ENCODE measurements at places on chromosomes 11 and 22.

DNA sequence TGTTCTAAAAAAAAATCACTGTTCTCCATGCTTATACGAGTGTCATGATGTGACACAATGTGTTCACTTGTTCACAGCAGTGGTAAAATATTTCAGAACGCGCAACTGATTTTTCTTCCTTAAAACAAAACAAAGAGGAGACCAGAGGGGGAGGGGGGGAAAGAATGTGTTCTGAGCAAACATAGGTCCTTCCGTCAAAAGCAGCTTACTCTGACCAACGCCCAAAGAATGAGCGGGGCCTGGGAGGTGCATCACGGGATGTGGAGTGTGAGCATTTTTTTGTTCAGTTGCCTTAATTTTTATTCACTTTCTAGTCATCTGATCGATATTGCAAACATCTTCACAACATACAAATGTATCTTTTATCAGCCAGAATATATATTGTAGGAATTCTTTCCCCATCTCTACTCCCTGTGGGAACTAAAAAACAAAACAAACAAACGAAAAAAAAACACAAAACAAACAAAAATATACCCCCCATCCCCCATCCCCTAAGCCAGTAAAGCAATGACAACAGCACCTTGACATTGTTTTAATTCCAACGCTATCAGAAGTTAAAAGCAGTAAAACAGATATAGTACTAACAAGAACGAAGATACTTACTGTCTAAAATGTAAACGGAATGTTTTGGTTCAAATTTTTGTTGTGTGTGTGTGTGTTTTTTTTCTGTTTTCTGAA lies 43.3 kb downstream of the BDNF start:
- DNase-seq = no peak

GRCh38 chr11:14029971-14030920 lies 67.7 kb downstream of the SPON1 start:
- no peak for DNase-seq

- DNase-seq = no peak
These were observed 248.6 kb downstream of the AASDHPPT start for GRCh38 chr11:106326087-106326486.

DNA sequence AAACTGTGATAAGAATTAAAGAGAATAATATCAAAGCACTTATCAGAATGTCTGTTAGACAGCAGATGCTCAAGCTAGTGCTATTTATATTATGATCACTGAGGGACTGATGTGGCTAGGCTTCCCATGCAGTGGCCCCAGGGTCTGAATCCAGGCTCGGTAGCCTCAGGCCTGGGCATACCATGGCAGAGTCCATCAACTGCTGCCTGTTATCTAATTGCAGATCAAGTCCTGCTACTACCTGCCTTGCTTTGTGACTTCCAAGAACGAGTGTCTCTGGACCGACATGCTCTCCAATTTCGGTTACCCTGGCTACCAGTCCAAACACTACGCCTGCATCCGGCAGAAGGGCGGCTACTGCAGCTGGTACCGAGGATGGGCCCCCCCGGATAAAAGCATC lies 57.5 kb downstream of the TIMP3 start:
- no peak for DNase-seq

DNA sequence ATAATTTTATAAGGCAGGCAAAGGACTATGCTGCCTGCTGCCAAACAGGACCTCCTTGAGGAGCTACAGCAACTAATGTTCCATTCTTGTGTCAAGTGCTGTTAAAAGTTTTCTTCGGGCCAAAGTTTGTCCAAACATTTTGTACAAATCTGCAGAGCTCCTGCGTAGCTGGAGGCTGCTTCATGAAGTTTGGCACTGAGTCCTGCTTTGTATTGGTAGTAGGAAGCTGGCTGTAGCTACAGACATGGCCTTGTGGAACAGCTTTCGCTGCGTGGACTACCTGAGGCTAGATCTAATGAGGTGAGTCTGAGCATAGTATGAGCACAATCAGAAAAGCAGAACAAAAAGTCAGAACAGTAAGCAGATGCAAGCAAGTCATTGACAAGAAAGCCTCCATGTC lies 528.1 kb downstream of the DLG2 start:
- no peak for DNase-seq

DNA sequence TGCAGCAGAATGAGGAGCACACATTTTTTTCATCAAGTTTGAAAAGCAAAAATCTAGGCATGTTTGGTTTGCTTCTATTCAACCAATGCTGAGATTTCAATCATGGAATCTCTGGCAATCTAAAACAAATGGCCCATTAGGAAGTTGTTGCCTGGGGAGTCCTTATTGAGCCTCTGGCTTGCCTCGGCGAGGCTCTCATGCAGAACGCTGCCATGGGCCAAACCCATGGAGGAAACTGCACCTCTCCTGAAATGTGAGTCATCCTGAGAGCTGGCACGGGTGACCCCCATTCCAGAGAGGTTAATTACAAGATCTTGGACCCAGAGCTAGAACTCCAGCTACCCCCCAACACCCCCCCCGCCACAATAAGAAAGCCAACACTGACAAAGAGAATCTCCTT lies 80.7 kb downstream of the MN1 start:
- no peak for DNase-seq

DNA sequence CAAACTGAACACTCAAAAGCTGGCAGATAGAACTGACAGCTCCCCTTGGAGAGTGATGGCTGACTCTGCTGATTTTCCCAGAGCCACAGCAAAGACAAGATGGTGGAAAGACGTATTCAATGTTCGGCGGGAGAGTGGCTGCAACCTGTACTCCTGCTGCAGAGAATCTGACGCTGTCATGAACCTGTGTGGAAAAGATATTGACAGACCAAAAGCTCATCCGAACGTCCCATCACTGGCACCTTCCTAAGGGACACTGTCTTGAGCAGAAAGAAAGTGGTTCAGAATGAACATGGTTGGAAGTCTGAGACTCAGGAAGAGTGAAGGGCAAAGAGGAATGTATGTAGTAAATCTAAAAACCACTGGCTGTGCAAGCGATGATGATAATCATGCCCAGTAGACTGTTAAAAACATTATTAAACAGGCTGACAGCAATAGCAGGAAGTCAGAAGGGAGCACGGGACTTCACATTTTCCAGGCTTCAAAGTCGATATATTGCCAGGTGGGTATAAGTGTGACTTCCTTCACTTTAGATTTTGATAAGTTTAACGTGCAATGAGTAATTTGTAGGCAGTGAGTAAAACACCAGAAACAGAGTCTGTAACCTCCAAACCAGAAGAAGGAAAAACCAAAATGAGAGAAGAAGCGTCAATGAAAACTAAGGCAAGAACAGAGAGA lies 6.2 kb upstream of the IL17REL start:
- DNase-seq = no peak

DNA sequence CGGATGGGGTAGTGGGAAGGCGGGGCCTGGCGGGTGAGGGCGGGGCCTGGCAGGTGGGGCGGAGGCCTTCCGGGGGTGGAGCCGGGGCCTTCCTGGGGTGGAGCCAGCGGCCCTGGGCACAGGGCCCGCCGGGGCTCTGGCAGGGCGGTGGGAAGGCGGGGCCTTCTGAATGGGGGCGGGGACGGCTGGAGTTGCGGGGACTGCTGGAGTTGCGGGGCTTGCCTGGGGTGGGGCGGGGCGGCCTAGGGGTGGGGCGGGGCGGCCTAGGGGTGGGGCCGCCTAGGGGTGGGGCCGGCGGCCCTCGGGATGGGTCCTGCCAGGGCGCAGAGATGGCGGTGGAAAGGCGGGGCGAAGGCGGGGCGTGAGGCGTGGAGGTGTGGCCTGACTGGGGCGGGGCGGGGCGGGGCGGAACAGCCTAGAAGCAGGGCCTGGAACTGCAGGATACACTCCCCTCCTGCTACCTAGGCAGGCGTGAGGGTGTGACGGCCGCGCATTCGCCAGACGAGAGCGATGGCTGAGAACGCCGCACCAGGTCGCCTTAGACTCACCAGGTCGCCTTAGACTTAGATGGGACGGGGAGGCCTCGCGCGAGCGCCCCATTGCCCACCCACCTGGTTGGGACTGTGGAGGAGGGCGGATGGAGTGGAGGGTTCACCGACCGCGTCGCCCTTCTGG lies 19.3 kb downstream of the RRP7A start:
- peak; percentile 65 for DNase-seq

GRCh38 chr22:32389685-32390084 lies 22.4 kb downstream of the RTCB start:
- no peak for DNase-seq

GRCh38 chr11:74033046-74033445 lies 24.2 kb upstream of the UCP3 start:
- no peak for DNase-seq

GRCh38 chr11:62020661-62021060 lies 53.2 kb upstream of the FTH1 start:
- no peak for DNase-seq

GRCh38 chr11:110133160-110133559 lies 40.0 kb downstream of the ZC3H12C start:
- DNase-seq = no peak

DNA sequence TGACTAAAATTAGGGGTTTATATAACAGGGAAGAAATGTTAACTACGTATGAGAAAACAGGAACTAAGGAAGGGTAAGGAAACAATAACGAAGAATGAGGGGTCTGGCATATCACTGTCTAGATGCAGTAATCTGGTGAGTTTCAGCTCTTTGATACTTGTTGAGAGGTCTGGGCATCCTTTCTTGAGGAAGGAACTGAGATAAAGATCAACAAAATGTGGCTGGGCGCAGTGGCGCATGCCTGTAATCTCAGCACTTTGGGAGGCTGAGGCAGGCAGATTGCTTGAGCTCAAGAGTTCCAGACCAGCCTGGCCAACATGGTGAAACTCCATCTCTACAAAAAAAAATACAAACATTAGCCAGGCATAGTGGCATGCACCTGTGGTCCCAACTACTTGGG lies 2.7 kb downstream of the DCDC1 start:
- DNase-seq = no peak

DNA sequence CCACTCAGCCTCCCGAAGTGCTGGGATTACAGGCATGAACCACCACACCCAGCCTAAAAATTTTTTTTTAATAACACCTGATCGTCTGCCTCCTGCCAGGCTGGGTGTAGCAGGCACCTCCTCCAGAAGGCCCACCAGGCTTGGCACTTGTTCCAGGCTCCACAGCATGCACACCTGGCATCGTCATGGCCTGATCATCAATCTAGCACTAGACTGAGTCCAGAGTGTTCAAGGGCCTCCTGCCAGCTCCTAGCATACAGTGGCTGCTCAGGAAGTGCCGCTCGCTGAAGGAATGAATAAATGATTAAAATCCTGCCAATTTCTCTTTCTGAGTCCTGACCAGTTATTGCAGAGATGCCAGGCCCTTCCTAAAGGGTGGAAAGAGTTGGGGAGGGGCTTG lies 3.5 kb upstream of the PDGFB start:
- no peak for DNase-seq

GRCh38 chr11:61526229-61526628 lies 17.7 kb downstream of the LRRC10B start:
- no peak for DNase-seq

Measured in activated CD4-positive, CD25-positive, alpha-beta regulatory T cell (primary cell).